ENCODE measurements at places on chromosomes 16 and 17.
A peak's percentile ranks its signal among the peaks of the same experiment; 100 is the strongest.

GRCh38 chr17:76085731-76086366, 6.9 kb downstream of the ZACN start:
- DNase-seq: no peak

- no peak for DNase-seq
Measured at GRCh38 chr17:56020369-56020768, 132.9 kb upstream of the ANKFN1 start.

- no peak for DNase-seq
Measured at GRCh38 chr17:35089586-35090296, 26.2 kb upstream of the RFFL start.

GRCh38 chr16:89241187-89242007, 23.9 kb downstream of the ZNF778 start:
- peak; percentile 85 for DNase-seq

DNA sequence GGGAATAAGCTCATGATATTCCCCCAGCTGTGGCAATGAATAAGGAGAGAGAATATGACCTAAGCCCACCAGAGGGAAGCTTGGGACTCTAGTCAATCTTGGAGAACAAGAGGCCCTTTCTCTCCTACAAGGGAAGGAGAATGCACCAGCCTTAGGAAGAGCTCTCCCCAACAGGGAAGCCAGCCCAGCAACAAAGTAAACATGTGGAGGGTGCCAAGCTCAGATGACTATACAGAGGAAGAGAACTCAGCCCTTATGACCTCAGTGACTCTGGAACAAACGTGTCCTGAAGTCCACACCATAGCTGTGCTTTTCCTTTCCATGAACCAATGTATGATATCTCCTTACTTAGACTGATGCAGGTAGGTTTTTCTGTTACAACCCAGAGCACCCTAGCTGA, 219.7 kb downstream of the GSG1L start:
- no peak for DNase-seq

DNA sequence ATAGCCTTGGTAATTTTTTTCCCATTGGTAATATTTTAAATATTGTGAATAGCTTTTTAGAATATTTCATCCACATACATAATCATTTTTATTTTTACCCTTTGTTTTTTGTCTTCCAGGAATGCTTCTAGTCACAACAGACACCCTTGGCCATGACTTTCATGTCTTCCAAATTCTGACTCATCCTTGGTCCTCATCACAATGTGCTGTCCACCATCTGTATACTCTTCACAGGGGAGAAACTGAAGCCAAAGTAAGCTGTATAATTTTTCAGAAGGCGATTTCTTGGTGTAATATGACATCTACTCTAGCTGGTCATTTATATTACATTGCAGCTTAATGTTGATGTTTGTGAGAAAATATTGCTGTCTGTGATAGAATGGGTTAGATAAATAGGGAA, 269.4 kb downstream of the BCAS3 start:
- no peak for DNase-seq

DNA sequence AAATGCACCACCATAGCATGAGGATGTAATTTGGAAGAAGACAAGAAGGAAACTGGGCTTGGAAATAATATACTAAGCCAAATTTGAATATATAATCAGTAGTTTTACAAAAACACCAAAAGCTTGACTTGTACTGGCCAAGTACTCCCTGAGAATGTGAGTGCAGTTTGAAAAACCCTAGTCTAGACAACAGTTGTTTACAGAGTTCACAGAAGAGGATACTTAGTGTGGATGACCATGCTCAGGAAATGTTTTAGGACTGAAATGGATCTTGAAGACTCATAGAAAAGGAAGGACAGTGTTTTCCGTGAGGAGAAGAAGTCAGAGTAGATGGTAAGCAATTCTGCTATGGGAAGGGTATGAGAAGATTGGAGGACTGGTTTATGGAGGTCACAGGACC, 1.9 kb upstream of the CDYL2 start:
- DNase-seq: no peak

- DNase-seq: no peak
Measured at GRCh38 chr16:9516444-9516843, 425.0 kb downstream of the HAPSTR1 start.

- no peak for DNase-seq
Measured at GRCh38 chr16:12573300-12573699, 230.4 kb downstream of the CPPED1 start.

DNA sequence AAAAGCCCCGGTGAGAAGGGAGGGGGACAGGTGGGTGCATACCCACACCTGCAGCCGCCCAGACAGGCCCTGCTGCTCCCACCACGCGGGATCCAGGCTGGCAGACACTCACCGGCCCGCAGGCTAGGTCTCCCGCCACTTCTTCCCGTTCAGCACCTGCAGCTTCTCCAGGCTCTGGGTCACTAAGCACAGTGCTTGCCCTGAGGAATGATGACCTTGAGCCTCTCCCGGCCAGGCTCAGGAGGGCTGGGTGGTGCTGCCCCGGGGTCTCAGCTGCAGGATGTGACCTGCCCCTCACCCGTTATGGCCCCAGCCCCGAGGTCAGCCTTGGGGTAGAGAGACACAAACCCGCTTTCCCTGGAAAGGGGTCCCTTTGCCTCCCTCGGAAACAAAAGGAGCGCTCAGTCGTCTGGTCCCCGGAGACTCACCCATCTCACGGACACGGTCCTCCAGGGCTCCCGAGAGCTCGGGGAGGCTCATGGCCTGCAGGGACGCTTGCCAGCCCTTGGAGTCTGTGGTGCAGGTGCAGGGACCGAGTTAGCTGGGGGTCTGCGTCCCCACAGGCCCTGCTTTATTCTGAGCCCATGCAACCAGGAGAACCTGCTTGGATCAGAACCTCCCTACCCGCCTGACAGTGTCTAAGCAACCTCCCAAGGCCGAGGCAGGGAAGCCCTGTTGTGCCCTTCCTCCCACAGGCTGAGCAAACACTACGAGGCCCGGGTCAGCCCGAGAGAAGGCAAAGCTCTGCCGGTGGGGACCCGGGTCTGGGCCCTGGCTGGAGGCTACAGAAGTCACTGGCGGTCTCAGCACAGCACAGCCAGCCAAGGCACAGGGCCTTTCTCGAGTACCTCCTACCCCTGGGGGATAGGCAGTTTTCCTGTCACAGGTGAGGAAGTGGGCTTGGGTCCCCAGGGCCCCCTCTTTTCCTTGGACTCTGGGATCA, 3.8 kb downstream of the NUDT16L1 start:
- no peak for DNase-seq

GRCh38 chr17:5468075-5468473, 708 bp downstream of the DHX33 start:
- peak; percentile 1 for DNase-seq

DNA sequence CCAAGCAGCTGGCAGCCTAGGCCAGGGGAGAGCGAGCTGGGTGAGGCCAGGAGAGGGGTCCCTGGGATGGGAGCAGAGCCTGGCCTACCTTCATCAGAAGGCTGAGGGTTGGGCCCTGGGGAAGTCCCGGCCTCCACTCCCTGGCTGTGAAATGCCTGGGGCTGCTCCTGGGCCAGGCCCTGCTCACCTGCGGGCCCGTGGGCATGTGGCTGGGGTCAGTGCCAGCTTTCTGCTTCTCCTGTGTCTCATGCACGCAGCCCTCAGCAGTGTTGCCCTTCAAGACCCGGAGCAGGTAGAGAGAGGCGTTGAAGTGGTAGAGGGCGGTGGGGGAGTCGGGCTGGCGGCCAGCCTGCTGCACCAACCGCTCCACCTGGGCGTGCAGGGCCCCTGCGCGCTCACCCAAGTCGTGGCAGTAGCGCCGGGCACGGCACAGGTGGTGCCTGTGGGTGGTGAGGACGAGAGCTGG, 12.4 kb downstream of the MYBBP1A start:
- no peak for DNase-seq

- DNase-seq: no peak
Measured at GRCh38 chr17:56821847-56822534, 11.7 kb downstream of the C17orf67 start.

- DNase-seq: peak; percentile 97
Measured at GRCh38 chr17:4899341-4900230, at the start of gene C17orf107. C17orf107 (plus strand) TSS chr17:4899536; CDS start chr17:4899763, 227 bp downstream.

DNA sequence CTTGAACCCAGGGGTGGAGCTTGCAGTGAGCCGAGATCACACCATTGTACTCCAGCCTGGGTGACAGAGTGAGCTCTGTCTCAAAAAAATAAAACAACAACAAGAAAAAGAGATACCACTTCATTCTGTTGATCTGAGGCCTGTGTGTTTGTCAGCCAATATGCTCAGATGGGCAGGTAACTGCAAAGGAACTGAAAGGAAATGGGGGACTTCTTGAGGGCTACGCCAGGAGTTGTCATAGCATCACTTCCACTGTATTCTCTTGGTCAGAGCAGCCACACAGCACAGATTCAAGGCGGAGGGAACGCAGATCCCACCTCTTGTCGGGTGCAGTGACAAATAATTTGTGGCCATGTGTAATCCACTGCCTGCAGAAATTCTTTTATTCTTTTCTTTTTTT, 73.9 kb upstream of the AKTIP start:
- no peak for DNase-seq

GRCh38 chr16:85042167-85042526, 14.6 kb downstream of the KIAA0513 start:
- DNase-seq: no peak

GRCh38 chr17:81396722-81397313, 1.6 kb downstream of the BAHCC1 start:
- DNase-seq: peak; percentile 44

- no peak for DNase-seq
Measured at GRCh38 chr16:85891033-85891775, 7.8 kb upstream of the IRF8 start.

DNA sequence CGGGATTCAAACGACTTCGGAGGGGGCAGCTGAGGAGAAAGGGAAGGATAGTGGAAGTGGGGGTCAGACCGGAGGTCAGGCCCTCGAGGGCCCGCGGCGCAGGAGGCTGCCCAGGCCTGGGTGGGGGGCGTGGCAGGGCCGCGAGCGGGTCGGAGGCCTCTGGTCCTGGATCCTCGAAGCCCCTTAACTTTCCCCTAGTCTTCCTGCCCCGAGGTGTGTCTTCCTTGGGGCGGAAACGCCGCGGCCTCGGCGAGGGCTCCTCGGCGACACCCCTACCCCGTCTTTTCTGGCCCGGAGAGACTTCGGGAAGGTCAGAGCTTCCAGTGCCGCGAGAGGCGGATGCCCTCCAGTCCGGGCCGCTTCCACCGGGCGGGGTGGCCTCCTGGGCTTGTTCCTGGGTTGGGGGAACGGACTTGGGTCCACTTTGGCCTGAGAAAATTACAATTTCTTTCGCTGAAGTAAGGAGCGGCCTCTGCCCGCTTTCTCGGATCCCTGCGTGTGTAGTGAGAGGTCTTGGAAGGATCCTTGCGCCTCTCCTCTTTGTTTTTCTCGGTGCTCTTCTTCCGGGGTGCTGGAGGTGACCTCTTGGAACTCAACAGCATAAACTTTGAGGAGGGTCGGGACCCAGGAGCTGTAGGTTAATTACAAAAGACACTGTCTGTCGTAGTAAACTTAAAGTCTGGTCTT, 491 bp downstream of the IST1 start:
- DNase-seq: no peak

Measured in naive B cell (primary cell).